ENCODE measurements at places on chromosomes 13 and 19.

- no peak for DNase-seq
Observed at GRCh38 chr13:21039097-21039800, 22.1 kb downstream of the LATS2 start.

GRCh38 chr13:23518231-23518630 is 52.0 kb upstream of the TNFRSF19 start:
- DNase-seq = no peak

DNA sequence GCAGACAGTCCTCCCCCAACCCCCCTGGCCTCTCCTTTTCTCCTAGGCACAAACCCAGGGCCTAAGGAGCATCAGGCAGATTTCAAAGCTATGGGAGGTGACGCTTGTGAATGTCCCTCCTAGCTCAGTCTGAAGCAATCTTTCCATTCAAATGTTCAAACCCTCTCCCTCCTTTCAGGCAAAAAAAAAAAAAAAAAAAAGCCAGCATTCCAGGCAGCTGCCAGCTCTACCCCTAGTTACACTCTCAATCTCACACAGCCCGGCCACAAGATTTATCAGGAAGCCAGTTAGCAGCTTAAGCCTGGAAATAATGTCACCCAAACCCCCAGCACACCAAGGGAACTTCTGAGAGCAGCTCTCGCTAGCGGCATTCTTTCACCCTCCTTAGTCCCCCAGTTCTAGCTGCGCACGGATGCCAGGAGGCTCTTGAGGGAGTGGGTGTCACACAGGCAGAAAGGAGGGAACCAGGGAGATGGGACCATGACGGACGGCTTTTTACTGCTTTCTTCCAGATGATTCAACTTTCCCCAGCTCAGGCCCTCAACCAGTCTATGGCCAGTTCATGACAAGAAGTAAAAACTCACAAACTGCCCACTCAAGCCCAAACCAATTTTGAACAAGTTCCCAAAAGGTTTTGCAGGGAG is 6.3 kb downstream of the SH3GL1 start:
- no peak for DNase-seq

GRCh38 chr13:106882246-106882645 is 314.3 kb upstream of the ARGLU1 start:
- DNase-seq = no peak

GRCh38 chr19:18440936-18441803 is 3.2 kb upstream of the ISYNA1 start:
- DNase-seq = no peak
